Activated T-cell treated with anti-CD3 and anti-CD28 coated beads, Interleukin-2, amount 50 U/mL, for 72 hours (primary cell): ENCODE measurements at places on chromosomes 4 and X. TPM values are rescaled to one million over a fixed set of nuclear protein-coding genes. Genes with fewer than 3 reads are reported as not detected.

NAP1L5 gene
- 5.0 TPM for total RNA-seq

ABLIM2 gene
- 0.34 TPM for total RNA-seq

SLC38A5 gene
- 64.8 TPM for total RNA-seq

GPRASP1 gene
- 5.9 TPM for total RNA-seq

UCP1 gene
- not detected for total RNA-seq

GATB gene
- 15.4 TPM for total RNA-seq

HSFX3 gene
- not detected for total RNA-seq

CCKAR gene
- total RNA-seq: not detected

TBX22 gene
- not detected for total RNA-seq

PDZD11 gene
- 20.6 TPM for total RNA-seq

TENM3 gene
- total RNA-seq: 0.12 TPM
